ENCODE measurements at places on chromosomes 6 and 20. TPM values are rescaled to one million over a fixed set of nuclear protein-coding genes. Genes with fewer than 3 reads are reported as not detected.

DNA sequence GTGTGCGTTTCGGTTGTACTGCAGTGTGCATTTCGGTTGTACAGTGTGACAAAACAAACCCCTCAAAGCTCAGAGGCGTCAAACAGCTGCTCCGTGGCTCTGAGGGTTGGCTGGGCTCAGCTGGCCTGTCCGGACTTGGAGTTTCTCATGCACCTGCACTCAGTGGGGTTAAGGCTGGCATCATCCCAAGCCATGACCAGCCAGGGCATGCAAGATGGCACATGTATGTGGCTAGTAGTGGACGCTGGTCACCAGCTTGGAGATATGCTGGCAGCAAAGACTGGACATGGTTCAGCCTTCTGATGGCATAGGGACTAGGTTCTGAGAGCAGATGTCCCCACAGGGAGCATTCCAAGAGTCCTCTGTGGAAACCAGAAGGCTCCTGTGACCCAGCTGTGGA lies 187.2 kb downstream of the CDH4 start:
- no peaks in the 10 kb centered on the region for H3K27me3 ChIP-seq
- DNase-seq, result no peak
- H3K4me3 ChIP-seq, result no peak overlapping the region
- H3K27ac ChIP-seq, result no peak overlapping the region

HLA-DPB1 gene
- total RNA-seq, result 21.3 TPM

GRCh38 chr6:136593748-136594490 lies 43.7 kb upstream of the MAP7 start:
- no peaks in the 10 kb centered on the region for H3K27me3 ChIP-seq
- no peaks in the 10 kb centered on the region for H3K36me3 ChIP-seq
- no peaks in the 10 kb centered on the region for H3K4me1 ChIP-seq
- no peak for DNase-seq
- H3K27ac ChIP-seq, result peak overlapping the region; percentile 33
- H3K4me3 ChIP-seq, result no peak overlapping the region

DNA sequence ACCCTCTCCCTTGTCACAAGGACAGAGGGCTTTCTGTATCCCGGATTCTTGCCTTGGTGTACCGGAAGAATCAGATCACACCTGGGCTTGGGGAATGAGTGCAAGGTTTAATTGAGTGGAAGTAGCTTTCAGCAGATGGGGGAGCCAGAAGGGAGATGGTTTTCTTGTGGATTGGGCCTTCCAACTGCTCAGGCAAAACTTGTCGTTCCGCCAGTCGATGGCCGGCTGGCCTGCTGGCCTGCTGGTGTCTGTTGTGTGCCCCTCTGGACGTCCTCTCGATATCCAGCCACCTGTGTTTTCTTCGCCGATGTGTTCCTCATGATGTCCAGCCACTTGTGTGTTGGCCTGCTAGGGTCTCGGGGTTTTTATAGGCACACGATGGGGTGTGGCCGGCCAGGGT lies 168.1 kb downstream of the CDKAL1 start:
- no peak overlapping the region for H3K4me3 ChIP-seq
- DNase-seq, result no peak
- H3K36me3 ChIP-seq, result no peaks in the 10 kb centered on the region
- H3K27ac ChIP-seq, result no peak overlapping the region
- H3K27me3 ChIP-seq, result no peaks in the 10 kb centered on the region
- H3K4me1 ChIP-seq, result peaks cover 8% of the 10 kb centered on the region

GRCh38 chr6:107534571-107535141 lies 44.7 kb downstream of the SOBP start:
- no peak overlapping the region for H3K27ac ChIP-seq
- no peaks in the 10 kb centered on the region for H3K4me1 ChIP-seq
- H3K4me3 ChIP-seq, result no peak overlapping the region
- no peak for DNase-seq

CCN6 gene
- not detected for total RNA-seq

DNA sequence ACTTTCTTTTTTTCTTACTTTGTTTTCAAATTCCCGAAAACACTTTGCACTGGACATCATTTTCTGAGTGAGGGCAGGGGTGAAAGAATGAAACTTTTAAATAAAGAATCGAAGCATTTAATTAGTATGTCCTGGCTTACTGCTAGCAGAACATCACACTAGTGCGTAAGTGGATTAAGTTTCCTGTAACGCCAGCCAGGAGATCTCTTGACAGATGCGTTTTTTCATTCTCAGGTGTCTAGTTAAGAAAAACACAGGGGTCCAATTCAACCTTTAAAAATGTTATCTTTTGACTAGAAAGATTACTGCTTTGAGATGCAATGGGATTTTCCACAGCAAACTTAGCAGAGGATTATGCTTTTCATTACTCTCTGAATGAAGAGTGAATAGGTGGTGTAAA lies 858.8 kb upstream of the EPHA7 start:
- H3K36me3 ChIP-seq, result no peaks in the 10 kb centered on the region
- no peak overlapping the region for H3K27ac ChIP-seq
- H3K27me3 ChIP-seq, result no peaks in the 10 kb centered on the region
- no peak overlapping the region for H3K4me3 ChIP-seq
- DNase-seq, result no peak

GRCh38 chr6:167506443-167507301 lies 181.8 kb downstream of the TTLL2 start:
- no peaks in the 10 kb centered on the region for H3K27me3 ChIP-seq
- no peaks in the 10 kb centered on the region for H3K4me1 ChIP-seq
- DNase-seq, result peak; percentile 37
- H3K36me3 ChIP-seq, result no peaks in the 10 kb centered on the region
- no peak overlapping the region for H3K4me3 ChIP-seq
- H3K27ac ChIP-seq, result no peak overlapping the region

GRCh38 chr20:35171753-35172433 lies at the start of gene PROCR:
Gene PROCR, plus strand, starts transcription at chr20:35172072. Its CDS starts 83 bp downstream, at chr20:35172155.
- DNase-seq, result peak; percentile 92
- peak within 1 kb of the TSS; percentile 50 for H3K27ac ChIP-seq

- H3K27me3 ChIP-seq, result no peaks in the 10 kb centered on the region
- no peaks in the 10 kb centered on the region for H3K36me3 ChIP-seq
- DNase-seq, result no peak
- no peak overlapping the region for H3K4me3 ChIP-seq
- H3K27ac ChIP-seq, result no peak overlapping the region
Measured at GRCh38 chr6:1403851-1404712, 14.7 kb downstream of the FOXF2 start.

CALHM6 gene
- total RNA-seq, result 1.5 TPM

- H3K27me3 ChIP-seq, result no peaks in the 10 kb centered on the region
- no peaks in the 10 kb centered on the region for H3K36me3 ChIP-seq
- H3K27ac ChIP-seq, result no peak overlapping the region
- no peak for DNase-seq
- H3K4me1 ChIP-seq, result no peaks in the 10 kb centered on the region
Measured at GRCh38 chr6:97913721-97914120, 630.7 kb upstream of the MMS22L start.

KCNB1 gene
- 1.9 TPM for total RNA-seq

- no peak within 1 kb of the TSS for H3K27ac ChIP-seq
- peaks cover 25% of the 10 kb centered on the region for H3K27me3 ChIP-seq
- H3K36me3 ChIP-seq, result no peaks in the 10 kb centered on the region
- no peaks in the 10 kb centered on the region for H3K4me1 ChIP-seq
- peak within 1 kb of the TSS; percentile 54 for H3K4me3 ChIP-seq
Measured at GRCh38 chr6:27312146-27312949, at the start of gene POM121L2. Gene POM121L2, minus strand, starts transcription at chr6:27312273. Its CDS starts 103 bp downstream, at chr6:27312170.

TOX2 gene
- 6.1 TPM for total RNA-seq

DNA sequence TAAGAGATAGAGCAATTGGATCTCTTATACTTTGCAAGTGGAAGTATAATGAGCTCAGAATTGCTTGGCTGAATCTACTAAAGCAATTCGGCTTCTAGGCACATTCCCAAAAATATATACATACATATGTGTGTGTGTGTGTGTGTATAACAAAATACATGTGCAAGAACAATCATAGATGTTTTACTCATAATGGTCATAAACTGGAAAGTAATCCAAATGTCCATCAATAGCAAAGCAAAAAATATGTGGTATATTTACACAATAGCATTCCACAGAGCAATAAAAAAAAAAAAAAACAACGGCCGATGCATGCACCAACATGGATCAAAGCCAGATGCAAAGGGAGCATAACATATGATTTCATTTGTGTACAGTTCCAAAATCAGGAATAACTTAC lies 707.9 kb downstream of the RFPL4B start:
- no peak for DNase-seq
- H3K27me3 ChIP-seq, result no peaks in the 10 kb centered on the region
- H3K4me1 ChIP-seq, result no peaks in the 10 kb centered on the region

DNA sequence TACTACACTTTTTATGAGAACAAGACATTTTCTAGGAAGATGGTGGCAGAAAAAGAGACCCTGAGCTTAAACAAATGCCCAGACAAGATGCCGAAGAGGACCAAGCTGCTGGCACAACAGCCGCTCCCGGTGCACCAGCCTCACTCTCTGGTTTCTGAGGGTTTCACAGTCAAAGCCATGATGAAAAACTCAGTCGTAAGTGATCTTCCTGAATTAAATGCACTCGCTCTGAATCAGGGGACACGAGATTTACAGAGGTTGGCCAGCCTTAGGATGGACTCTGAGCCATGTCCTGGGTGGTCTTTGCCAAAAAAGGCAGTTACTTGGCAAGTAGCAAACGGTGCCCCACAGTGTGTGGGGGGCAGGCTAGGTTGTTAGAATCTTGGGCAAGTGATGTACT lies 423 bp downstream of the PACRG start:
- no peak overlapping the region for H3K27ac ChIP-seq
- H3K4me1 ChIP-seq, result peaks cover 15% of the 10 kb centered on the region
- H3K36me3 ChIP-seq, result no peaks in the 10 kb centered on the region
- no peaks in the 10 kb centered on the region for H3K27me3 ChIP-seq

DNA sequence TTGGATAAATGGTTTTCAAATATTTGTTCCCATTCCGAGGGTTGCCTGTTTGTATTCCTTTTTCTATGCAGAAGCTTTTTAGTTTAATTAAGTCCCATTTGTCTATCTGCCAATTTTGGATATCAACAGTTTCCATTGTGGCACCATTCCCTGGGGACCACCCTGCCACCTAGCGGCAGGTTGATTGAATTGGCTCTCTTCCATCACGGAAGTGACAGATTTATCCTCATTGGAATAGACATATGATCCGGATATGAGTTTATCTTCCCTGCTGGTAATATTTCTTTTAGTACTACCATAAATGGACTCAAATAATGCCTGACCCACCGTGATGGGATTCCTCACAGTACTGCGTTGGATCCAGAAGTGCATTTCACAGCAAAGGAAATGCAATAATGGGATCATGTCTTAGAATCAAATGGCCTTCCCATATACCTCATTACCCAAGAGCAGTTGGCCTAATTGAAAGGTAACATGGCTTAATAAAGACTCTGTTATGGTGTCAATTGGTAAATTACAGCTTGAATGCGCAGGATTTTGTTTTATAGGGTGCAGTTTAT lies 327.0 kb downstream of the BMP2 start:
- no peak overlapping the region for H3K4me3 ChIP-seq
- no peaks in the 10 kb centered on the region for H3K36me3 ChIP-seq
- H3K4me1 ChIP-seq, result no peaks in the 10 kb centered on the region
- H3K27ac ChIP-seq, result no peak overlapping the region

ZBTB9 gene
- total RNA-seq, result 8.1 TPM

DNA sequence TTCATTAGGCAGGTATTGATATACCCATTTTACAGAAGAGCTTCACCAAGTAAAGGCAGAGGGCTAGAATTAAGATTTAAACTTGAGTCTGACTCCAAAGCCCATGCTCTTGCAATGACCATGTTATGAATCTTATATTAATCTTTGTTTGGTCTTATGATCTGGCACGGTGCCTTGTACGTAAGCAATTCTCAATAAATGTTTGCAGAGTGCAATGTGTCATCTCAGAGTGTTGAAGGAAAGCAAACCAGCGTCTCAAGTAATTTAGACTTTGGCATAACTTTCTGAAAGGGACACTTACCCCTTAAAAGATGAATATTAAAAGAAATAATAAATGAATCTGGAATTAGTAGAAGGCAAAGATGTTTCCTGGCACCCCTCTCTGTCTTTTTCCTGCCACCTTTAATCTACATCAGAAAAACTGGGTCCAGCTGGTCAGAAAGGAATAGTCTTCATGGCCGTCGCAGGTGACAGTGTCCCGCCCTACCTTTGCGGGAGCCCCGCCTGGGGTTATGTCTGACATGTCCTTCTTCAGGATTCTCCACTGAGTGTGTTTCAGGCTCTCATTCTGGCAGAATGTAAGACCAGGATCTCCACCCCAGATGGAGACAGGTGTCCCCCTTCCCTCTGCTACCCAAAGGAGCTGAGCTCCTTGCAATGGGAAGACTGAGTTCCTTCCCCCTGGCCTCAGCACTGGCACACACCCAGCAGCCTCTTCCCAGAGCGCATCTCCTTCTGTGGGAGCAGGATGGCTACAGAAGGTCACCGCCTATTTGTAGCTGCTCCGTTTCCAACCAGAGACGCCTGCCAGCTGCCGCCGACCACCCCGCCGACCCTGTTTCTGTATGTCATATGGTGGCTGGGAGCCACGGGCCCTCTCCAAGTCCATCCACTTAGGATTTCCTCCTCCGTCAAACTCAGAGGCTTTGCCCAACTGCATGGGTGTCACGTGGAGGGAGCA lies 266.3 kb upstream of the ECI2 start:
- no peaks in the 10 kb centered on the region for H3K4me1 ChIP-seq
- no peak overlapping the region for H3K27ac ChIP-seq
- H3K36me3 ChIP-seq, result no peaks in the 10 kb centered on the region

All from colonic mucosa (tissue), 4 donors.